T-helper 2 cell treated with Interferon-gamma antibody and Interleukin-4, amounts not matched to agents 5 μg/mL and 100 μg/mL, for 36 hours (primary cell): ENCODE measurements at places on chromosomes 7 and 10.

- no peak for DNase-seq
Observed at GRCh38 chr10:104638861-104639589, 2.1 kb upstream of the SORCS3 start.

DNA sequence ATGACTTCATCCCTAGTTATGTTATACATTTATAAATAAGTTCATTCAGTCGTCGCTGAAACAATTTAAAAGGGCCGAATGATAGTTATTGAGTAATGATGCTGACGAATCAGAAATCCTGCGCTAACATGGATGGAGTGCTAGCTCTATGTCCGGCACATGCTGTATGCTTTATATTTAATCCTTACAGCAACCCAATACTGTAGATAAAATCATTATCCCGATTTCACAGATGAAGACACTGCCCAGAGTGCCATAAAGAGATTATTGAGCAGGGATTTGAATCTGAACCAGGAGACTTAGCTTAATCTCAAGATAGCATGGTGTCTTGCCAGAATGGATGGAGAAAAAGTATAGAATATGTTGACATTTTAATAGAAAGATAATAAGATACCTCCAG, 1.1 kb upstream of the ICA1 start:
- no peak for DNase-seq

DNA sequence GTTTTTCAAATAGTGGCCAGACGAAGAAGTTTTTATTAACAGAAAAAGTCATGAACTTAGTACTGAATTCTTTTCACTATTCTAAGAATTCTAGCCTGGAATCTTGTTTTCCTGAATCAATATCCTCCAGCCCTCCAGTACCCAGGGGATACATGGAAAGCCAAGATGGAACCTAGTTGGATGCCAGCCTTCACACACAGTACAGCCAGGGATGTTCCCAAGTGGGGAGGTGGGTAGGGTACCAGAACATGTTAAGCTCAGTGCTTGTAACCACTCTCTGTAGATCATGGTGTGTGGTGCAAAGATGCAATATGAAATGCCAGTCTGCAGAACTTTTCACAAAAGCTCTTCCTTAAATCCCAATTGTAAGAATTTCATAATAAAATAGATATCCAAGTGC, 128.0 kb downstream of the POU6F2 start:
- no peak for DNase-seq

DNA sequence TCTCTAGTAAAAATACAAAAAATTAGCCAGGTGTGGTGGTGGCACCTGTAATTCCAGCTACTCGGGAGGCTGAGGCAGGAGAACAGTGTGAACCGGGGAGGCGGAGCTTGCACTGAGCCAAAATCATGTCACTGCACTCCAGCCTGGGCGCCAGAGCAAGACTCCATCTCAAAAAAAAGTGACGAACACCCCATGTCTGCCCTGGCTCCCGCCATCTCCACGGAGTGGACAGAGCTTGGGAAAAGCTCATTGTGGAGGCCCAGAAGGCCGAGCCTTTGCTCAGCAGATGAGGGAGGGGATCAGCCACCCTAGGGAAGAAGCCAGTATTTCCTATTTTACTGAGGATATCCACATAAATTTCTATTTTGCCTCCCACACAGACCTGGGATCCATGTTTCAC, 136.8 kb downstream of the DIP2C start:
- no peak for DNase-seq

DNA sequence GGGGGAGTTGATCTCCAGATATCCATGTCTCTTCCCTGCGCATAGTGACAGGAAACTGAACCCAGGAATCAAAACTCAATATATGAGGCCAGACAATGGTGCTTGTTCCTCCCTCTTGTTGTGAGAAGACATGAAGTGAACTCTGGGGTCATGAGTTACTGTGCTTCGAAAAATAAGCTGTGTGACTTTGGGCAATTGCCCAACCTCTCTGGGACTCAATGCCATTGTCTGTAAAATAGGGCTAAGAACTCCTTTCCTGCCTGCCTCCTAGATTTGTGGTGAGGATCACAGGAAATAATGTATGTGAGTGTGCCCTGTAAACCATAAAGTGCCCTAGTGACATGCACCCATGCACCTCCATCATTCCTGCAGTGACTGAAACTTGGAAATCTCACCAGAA, 48.4 kb downstream of the SYPL1 start:
- DNase-seq, result no peak

- DNase-seq, result no peak
Observed at GRCh38 chr7:45456747-45457524, 117.2 kb upstream of the ADCY1 start.

GRCh38 chr10:132593900-132594876, 56.6 kb downstream of the INPP5A start:
- no peak for DNase-seq

DNA sequence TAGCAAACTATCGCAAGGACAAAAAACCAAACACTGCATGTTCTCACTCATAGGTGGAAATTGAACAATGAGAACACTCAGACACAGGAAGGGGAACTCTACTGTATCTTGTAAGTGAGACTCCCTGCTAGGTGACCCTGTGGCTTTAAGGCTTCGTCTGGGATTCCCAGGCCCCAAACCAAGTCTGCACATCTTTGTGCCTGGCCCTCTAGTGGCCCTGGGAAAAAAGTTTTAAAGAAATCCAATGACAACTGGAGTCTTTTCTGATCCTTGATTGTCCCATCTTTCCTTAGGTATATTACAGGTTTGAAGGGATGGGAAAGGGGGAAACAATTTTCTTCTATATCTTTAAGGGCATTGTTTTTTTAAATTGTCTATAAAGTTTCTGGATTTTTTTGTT, 10.6 kb upstream of the LIPM start:
- no peak for DNase-seq

- no peak for DNase-seq
Observed at GRCh38 chr7:80259-81067, 111.9 kb upstream of the FAM20C start.

DNA sequence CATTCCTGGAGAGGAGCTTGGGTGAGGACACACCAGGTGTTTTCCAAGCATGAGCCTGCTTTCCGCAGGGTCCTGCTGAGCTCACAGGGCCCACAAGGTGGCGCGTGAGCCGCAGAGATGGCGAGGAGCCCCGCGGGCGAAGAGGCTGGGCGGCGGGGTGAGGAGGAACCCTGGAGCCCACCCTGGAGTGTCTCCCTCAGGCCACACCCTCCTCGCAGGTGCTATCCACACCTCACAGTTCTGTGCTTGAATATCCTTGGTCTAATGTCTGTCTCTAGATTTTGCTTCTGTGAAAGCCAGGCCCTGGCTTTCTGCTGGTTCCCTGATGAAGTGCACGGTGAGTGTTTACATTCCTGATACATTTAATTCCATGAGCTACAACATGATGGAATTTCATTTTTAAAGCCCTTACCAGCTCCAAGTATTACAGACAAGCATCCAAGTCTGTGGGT, 433.6 kb downstream of the ACTR3B start:
- DNase-seq, result no peak

DNA sequence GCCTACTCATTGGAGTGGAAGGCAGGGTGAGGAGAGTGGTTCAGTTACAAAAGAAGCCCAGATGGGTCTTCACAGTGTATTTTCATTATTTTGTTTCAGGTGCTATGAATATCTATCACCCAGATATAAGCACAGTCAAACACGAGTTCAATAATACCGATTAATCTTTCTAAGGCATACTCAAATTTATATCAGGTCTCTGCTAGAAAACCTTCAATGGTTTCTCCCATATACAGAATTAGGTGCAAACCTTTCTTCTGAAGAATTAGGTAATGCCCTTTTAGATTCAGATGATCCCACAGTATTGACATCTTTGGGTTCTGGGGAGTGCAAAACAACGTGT, 14.7 kb upstream of the HPS1 start:
- no peak for DNase-seq

DNA sequence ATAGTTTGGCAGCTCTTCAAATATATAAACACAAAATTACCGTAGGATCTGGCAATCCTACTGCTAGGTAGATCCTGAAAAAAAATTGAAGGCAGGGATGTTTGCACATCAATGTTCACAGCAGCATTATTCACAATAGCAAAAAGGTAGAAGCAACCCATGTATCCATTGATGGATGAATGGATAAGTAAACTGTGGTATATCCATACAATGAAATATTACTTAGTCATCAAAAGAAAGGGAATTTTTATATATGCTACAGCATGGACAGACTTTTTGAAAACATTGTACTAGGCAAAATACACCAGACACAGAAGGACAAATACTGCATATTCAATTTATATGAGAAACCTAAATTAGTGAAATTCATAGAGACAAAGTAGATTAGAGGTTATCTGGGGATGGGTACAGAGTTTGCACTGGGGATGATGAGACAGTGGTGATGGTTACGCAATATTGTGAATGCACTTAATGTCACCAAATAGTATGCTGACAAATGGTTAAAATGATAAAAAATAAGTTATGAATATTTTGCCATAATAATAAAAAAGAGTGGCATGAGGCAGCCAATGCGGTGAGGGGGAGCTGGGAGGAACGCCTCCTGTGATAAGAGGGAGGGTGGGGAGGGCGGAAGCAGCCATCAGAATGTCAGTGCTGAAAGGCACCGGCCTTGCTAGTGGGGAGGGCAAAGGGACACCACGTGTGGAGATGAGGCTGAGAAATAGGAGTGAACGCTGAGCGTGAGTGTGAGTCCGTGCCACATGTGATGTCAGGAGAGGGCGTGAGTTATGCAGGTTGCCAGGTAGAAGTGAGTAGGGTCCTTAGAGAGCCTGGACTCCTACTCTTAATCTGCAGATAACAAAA, 386.1 kb upstream of the PODXL start:
- no peak for DNase-seq

DNA sequence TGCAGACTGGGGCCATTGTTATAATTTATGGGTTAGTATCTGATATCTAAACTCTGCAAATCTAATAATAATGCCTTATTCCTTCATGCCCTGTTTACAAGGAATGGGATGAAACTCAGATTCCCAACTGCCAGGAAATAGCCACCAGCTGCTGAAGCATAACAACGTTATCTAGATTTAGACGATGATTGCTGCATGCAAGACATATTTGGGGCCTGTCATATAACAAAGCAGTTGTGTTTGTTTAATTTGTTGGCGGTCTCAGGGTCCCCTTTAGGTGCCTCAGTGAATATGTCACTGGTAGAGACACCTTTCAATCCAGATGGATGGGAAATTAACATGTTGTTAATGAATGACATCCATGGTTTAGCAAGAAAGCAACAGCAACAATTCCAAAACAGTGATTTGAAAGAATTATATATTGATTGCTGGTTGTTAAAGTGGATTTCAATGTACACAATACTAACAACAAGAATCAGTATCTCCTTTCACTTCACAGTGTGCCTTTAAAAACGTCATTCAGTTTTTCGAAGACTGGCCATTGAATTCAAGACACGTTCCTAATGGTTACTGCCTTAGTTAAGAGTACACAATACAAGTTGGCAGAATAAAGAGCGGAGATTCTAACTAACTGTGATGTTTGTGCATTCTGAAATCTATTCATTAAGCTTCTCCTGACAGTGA, 860.6 kb upstream of the CELF2 start:
- no peak for DNase-seq

DNA sequence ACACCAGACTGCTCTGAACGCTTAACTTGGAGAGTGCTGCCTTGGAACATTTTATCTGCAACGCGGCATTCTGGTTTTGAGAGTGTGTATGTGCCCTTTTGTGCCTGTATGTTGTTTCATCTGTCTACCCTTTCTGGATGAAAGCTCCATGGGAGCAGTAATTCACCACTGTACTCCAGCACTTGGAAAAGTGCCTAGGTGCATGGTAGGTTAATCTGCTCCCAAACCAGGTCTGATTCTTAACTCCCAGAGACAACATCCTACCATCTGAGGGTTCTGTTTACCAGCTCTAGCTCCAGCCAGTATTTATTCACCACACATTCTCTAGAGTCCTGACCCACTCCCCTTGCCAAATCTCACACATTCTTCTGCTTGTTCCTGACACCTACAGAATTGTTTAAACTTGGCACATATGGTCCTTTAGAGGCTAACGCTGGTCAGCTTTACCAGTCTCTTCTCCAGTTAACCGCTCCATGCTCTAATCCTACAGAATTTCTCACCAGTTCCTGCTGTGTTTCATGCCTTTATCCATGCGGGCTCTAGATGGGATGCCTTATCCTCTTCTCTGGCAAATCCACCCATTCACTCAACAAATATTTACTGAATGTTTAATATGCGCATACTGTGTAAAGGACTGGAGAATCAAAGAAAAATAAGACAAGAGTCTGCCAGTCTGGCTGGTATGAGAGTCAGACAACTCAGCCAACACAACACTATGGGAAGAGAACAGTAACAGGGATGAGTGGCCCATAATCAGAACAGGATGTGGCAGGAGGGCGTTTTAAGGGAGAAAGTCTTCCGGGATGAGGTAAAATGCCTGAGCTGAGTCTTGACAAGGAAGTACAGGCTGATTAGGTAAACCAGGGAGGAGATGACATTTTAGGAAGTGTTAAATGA, 46.3 kb downstream of the MTPN start:
- DNase-seq, result no peak

GRCh38 chr7:71270558-71270957, 138.6 kb downstream of the GALNT17 start:
- no peak for DNase-seq

- DNase-seq, result no peak
Observed at GRCh38 chr7:71021131-71021530, 110.8 kb upstream of the GALNT17 start.

- no peak for DNase-seq
Observed at GRCh38 chr7:92567460-92567859, 22.7 kb downstream of the FAM133B start.

GRCh38 chr7:36278069-36278619, 111.5 kb upstream of the ANLN start:
- DNase-seq, result no peak

DNA sequence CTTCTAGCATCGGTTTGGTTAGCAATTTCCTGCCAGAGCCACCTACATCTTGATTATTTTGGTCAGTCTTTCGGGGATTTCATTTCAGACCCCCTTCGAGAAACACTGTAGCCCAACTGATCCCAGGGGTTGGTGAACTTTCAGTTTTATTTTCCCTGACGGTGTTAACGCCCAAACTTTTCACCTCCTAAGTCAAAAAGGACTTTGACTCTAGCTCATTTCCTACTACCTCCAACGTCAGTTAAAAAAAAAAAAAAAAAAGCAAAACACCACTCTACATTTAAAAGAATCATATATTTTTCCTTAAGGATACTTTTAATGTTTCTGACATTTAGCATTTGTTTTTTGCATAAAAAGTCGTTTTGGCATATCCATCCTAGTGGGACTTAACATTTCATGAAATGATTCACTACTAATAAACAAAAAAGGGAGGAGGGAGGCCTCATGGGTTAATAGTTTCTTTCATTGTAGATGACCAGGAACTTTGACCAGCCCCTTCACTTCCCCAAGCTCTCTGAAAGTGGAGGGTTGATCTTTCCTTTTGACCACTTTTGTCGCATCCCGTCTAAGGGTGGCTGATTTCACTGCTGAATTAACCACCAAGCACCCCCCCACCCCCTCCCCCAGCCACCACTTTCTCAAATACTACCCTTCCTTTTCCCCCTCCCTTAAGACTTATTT, 764 bp upstream of the TCF7L2 start:
- DNase-seq, result no peak

DNA sequence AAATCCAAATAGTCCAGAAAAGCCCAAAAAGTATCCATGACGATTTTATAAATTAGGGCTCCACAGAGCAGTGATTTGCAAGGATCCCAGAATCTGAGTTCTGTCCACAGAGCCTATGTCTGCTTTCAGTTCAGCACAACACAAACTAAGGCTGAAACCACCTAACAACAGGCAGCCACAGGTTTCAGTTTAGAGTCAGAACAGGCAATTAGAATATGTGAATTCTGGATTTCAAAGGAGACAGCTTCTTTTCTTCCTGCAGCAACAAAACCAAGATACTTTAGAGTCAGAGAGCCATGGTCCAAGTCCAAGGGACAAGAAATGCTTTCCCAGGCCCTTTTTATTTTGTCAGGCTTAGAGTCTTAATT, 23.6 kb downstream of the IFIT3 start:
- DNase-seq, result no peak

GRCh38 chr10:84269773-84270172, 24.9 kb downstream of the RGR start:
- DNase-seq, result no peak
